ENCODE measurements at places on chromosomes 4 and X. TPM values are rescaled to one million over a fixed set of nuclear protein-coding genes. Genes with fewer than 3 reads are reported as not detected.

- DNase-seq, result no peak
Observed at GRCh38 chr4:72953571-72953970, 115.9 kb downstream of the COX18 start.

GRCh38 chr4:183478123-183478522, 26.7 kb upstream of the ING2 start:
- DNase-seq, result no peak

- no peak for DNase-seq
Observed at GRCh38 chr4:73721435-73721834, 18.9 kb upstream of the CXCL8 start.

- DNase-seq, result no peak
Observed at GRCh38 chrX:19863857-19864223, 23.6 kb downstream of the SH3KBP1 start.

DNA sequence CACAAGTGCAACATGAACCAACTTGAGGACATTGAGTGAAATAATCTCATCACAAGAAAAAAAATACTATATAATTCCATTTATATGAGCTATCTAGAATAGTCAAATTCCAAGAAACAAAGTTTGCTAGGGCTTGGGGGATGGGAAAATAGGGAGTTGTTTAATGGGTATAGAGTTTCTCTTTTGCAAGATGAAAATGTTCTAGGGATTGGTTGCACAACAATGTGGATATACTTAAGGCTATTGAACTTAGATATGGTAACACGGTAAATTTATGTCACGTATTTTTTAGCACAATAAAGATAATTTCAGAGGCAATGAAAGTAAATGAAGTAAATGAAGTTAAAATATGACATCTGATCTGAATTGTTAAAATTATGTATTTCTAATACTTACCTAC, 7.9 kb downstream of the MFSD8 start:
- DNase-seq, result no peak

DNA sequence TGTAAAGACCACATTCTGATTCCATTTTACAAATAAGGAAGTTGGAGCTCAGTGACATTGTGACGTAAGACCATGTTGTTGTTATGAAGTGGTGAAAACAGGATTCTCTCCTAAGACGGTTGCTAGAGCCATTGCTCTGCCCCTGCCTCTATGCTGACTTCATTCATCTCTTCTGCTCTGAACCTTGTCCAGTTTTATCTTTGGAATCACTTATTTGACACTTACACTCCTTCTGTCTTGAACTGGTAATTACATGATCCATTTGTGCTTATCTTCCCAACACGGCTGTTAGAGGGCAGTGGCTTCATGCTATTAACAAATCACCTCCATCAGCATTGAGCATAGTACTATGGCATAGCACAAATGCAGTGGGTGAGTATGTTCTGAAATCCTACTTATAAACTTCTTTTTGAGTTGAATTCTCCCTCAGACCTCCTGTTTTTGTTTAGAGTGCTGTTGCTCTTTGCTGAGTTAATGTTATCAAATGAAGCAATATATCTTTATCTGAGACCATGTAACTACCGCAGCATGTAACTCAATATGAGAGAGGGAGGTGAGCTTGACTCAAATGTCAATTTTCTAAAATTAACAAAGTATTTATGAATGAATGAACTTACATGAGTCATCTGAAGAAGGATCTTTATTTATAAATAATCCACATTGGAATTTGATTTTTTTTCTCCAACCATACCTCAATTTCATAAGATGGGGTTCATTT, 177.8 kb downstream of the RASL11B start:
- DNase-seq, result no peak

Gene RTL9
- polyA plus RNA-seq, result 0.37 TPM

Gene SPIN2A
- 1.0 TPM for polyA plus RNA-seq

Data from AG04450 (cell line).